Activated naive CD4-positive, alpha-beta T cell (primary cell): ENCODE measurements at places on chromosomes 16 and 17.

- no peak for DNase-seq
These were observed 2.4 kb upstream of the TAOK2 start for GRCh38 chr16:29971304-29971703.

- DNase-seq = no peak
These were observed 35.1 kb downstream of the IGF2BP1 start for GRCh38 chr17:49031965-49032928.

DNA sequence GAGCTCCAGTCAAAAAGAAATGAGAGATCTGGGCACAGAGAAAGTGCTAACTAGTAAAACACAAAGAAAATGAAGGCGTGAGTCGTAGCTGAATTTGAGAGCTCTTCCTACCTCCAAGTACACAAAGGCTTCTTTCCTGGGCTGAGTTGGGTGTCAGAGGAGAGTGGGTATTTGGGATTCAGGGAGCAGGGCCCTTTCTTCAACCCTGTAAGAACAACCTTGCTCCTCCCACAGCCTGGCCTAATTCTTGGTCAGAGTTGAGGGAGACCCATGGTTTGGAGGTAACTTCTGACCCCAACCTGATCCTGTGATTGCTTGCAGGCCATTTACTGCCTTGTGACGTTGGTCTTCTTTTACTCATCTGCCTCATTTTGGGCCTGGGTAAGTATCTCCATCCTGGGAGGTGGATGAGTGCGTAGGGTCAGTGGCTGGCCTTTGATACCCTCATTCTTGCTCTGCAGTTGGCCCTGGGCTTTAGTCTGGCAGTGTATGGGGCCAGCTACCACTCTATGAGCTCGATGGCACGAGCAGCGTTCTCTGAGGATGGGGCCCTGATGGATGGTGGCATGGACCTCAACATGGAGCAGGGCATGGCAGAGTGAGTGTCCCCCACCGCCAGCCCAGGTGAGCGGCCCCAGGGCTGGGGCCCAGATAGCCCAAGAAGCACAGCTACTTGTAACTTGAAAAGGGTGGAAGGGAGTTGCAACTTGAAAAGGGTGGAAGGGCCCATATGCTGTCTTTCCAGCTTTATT, 1.3 kb downstream of the TMEM208 start:
- no peak for DNase-seq

DNA sequence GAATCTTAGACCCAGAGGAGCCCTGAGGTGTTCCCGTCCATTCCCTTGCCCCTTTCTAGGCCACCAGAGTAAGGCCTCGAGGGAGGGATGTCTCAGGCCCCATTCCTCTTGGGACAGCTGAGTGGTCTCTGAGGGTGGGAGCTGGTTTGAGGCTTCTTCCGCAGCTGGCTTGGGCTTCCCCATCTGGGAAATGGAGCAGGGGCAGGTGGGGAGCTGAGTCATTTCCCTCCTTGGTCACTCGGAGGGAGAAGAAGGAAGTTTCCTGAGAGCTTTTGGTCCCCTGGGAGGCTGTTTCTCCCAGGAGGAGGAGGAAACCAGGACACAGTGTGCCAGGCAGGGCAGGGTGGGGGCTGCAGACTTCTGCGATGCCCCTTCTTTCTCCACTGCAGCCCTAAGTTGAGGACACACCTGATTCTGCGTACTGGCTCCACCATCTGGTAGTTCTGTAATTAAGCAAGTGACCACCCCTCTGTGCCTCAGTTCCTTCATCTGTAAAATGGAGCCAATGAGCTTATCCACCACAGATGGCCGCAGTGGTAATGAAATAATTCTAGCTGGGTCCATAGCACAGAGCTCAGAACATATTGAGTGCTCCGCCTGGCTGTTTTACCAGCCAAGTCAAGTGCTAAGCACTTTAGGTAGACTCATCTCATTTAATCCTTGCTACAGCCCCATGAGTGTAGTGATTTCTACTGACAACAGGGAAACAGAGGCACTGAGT, 1.6 kb upstream of the KCNJ12 start:
- no peak for DNase-seq

DNA sequence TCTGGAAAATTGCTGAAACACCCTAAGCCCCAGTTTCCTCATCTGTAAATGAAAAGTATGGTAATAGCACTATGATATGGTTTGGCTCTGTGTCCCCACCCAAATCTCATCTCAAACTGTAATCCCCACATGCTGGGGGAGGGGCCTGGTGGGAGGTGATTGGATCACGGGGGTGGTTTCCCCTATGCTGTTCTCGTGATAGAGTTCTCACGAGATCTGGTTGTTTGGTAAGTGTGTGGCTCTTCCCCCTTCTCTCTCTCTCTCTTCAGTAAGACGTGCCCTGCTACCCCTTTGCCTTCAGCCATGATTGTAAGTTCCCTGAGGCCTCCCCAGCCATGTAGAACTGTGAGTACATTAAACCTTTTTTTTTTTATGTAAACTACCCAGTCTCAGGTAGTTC, 490.7 kb downstream of the TMEM114 start:
- DNase-seq = no peak

DNA sequence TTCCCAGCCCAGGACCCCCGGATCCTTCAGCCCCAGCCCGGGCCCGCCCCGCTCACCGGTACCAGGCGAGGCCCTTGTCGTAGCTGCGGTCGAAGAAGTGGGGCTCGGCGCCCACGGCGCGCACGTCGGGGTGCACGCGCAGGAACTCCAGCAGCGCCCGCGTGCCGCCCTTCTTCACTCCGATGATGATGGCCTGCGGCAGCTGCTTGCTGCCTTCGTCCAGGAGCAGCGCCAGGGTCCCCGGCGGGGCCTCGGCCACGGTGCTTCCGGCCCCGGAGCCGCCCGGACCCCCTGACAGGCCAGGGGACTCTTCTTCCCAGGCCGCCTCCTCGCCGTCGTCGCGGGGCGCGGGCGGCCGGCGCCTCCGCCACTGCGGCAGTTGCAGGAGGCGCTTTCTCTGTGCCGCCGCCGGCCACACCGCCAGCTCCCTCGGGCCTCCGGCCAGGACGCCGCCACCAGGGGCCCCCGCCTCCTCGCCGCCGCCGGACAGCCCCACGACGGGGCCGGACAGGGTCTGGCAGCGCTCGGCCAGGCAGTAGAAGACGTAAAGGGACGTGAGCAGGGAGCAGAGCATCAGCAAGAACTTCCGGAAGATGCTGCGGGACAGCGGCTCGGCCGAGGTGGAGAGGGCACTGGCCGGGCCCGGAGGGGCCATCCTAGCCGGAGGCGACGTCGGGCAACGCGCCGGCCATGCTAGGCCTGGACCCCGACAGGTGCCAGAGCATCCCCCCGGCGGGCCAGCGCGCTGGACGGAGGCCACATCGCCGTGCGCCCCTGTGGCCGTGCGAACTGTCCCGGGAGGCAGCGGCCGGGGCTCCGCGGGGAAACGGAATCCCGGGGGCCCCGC, 1.0 kb downstream of the HS3ST3A1 start:
- DNase-seq = no peak

GRCh38 chr17:82243648-82244412, 15.0 kb downstream of the SLC16A3 start:
- DNase-seq = no peak
